Erythroblast (primary cell): ENCODE measurements at places on chromosomes 12 and 14.

GRCh38 chr14:88605594-88605993 lies 42.8 kb downstream of the ZC3H14 start:
- DNase-seq, result no peak

- no peak for DNase-seq
Observed at GRCh38 chr14:106844608-106845285, 1318.4 kb downstream of the TMEM121 start.

DNA sequence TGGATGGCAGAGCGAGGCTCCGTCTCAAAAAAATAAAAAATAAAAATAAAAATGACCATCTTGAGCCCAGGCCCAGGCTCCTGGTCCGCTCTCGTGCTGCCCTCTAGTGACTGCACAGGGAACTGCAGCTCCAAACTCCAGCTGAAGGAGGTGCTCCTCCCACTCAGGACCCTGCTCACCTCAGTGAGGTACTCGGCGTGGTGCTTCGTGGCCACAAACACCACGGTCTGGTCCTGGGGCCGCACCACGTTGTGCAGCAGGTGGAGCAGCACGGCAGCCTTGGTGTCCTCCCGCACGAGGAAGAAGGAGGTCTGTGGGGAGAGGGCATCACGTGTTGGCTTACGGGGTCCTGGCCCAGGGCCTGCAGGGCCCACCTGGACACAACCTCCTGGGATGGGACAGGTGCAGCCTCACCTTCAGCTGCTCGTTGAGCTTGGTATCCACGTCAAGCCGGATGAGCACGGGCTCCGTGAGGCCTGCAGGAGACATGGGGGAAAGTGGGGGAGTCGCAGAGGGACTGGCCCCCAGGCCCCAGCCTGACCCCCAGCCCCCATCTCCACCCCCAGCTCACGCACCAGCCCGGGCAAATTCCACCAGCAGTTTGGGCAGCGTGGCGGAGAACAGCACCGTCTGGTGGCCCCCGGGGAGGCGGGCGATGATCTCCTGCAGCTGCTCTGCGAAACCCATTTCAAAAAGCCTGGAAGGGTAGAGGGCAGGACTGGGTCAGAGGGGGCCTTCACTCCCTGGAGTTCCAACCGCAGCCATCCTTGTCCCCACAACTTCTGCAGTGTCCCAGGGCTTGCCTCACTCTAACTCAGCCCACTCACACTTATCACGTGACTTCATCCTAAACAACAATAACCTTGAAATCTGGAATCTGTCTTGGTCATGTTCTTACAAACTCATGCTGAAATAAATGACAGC lies 10.6 kb downstream of the DDX54 start:
- DNase-seq, result peak; percentile 82

GRCh38 chr14:33734387-33734786 lies 216.5 kb downstream of the EGLN3 start:
- no peak for DNase-seq

- peak; percentile 59 for DNase-seq
Observed at GRCh38 chr14:22423958-22424357, 165.1 kb downstream of the DAD1 start.
